ENCODE measurements at places on chromosomes 1 and 21.

GRCh38 chr1:18991585-18991984 lies 35.1 kb upstream of the IFFO2 start:
- no peak for DNase-seq

DNA sequence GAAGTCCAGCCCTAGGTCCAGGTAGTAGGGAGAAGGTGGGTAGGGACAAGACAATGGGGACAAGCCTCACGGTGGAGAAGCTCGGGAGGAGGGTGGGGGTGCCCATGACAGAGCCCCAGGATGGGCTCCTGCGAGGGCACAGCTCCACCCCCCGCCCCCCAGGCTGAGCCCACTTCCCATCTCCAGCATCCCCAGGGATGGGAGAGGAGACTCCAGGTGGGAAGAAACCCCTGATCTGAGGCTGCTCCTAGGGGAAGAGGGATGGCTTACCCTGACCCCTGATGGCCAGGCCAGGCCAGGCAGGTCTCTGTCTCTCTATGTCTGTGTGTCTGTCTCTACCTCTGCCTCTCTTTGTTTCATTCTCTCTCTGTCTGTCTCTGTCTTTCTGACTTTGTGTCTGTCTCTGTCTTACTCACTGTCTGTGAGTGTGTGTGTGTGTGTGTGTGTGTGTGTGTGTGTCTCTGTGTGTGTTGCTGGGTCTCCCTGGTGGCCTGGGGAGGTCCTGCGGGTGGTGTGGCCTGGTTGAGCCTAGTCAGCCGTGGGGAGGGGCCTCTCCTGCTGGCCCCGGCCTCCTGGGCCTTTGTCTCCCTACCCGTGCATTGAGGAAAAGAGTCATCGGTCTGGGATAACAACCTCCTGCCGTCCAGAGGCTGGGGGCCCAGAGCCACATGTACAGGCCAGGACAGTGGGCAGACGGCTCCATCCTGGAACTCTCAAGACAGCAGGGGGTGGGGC lies 45.7 kb downstream of the WNT9A start:
- no peak for DNase-seq

DNA sequence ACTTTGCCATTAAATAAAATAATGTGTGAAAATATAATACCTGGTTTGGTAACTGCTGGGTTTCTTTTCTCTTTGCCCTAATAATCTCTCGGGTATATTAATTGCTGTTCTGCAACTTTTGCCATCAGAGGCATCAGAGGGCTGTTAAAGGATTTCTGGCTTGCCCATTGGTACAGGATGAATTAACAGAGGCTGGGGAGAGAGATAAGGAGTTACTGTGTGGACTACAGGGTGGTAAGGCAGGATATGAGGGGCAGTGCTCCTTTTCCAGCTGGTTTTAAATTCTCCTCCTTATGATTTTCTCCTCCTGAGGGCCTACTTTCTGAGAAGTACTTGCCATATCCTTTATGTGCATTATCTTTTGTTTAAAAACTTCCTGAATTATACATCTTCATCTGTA lies 48.3 kb downstream of the FGGY start:
- DNase-seq: no peak

DNA sequence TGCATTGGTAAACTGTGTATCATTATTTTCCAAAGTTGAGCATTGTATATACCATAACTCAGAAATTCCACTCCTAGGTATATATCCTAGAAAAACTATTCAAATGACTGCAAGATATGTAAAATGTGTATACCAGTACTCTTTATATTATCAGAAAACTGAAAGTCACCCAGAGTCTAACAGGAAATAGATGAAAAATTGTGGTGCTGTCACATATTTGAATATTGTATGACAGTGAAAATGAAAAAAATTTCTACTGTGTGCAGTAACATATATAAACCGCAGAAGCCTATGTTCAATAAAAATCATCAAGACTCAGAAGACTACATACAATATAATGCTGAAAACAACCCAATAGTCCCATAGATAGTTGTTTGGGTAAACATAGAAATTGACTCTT lies 74.4 kb upstream of the LYPLAL1 start:
- no peak for DNase-seq

DNA sequence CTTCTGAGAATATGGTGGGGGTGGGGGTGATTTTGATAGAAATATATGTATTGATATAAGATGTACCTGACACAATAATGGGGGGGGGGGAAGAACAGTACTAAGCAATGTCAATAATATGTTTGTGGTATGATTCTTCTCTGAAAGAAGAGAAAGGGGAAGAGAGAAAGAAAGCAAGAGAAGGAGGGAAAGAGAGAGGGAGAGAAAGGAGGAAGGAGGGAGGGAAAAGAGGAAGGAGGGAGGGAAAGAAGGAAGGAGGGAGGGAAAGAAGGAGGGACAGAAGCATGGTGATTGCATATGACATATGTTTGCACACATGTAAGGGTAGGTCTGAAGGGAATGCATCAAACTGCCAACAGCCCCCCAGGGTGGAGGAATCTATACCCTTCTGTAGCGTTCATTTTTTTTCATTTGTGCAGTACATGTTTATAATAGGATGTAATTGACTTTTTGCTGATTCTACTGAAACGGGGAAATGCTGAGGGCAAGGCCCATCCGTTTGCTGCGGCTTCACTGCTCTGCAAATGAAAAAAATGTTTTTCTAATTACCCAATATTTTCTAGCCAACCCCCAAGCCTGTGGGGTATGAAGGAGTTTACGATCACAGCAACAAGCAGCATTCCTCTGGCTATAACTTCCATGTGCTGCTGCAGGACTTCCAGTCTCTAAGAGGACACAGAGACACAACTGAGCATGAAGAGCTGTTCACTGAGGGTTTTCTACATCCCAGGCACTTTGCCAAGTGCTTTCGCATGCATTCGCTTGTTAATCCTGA lies 119.3 kb upstream of the ZC3H12A start:
- no peak for DNase-seq

GRCh38 chr1:6596351-6596750 lies 6.3 kb downstream of the KLHL21 start:
- DNase-seq: no peak

DNA sequence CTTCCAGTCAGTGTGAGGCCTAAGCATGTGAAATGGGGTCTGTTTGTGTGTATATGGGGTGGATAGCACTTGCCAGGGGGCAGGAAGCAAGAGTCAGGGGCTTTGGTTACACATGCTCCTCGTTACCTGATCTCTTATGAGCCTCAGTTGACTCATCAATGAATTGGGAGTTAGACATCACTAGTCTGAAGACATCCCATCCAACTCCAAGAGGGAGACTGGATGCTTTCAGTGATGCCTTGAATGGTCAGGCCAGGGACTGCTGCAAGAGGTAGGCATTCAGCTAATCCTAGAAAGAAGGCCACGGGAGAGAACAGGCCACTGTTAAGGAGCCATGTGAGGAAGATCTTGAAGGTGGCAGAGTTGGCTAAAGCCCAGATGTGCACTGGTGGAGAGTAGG lies 6.3 kb downstream of the RAB25 start:
- DNase-seq: no peak

- DNase-seq: no peak
Measured at GRCh38 chr1:150777544-150777943, 12.0 kb upstream of the CTSS start.

GRCh38 chr1:8874230-8875201 lies 4.0 kb downstream of the ENO1 start:
- no peak for DNase-seq

DNA sequence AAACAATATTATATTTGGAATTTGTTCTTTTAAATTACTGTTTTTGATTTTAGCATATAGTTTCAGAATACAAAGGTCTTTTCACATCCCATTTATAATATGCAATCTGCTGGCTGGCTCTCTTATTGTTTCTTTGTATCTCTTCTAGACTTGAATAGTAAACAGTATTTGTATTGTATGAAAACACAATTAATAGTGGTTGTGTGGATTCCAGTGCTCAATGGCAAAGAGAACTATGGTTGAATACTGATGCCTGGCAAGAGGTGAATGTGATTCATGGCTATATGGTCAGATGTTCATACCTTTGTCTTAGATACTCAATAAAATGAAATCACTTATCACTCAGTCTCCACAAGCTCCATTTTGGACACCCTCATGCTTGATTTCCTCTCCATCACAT lies 37.2 kb downstream of the OR6Y1 start:
- no peak for DNase-seq

DNA sequence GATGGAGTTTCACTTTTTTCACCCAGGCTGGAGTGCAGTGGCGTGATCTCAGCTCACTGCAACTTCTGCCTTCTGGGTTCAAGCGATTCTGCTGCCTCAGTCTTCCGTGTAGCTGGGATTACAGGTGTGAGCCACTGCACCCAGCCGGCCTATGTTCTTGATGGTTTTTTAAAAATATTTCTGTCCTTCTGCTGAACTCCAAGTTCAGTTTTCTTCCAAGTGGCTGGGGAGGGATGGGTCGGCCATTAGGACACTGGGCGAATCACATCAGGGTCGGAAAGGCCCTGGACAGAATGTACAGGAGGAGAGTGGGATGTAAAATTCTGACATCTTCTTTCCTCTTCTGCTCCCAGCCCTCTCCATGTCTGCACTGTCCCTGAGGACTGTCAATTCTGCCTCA lies 289.6 kb downstream of the PTPRU start:
- DNase-seq: no peak

DNA sequence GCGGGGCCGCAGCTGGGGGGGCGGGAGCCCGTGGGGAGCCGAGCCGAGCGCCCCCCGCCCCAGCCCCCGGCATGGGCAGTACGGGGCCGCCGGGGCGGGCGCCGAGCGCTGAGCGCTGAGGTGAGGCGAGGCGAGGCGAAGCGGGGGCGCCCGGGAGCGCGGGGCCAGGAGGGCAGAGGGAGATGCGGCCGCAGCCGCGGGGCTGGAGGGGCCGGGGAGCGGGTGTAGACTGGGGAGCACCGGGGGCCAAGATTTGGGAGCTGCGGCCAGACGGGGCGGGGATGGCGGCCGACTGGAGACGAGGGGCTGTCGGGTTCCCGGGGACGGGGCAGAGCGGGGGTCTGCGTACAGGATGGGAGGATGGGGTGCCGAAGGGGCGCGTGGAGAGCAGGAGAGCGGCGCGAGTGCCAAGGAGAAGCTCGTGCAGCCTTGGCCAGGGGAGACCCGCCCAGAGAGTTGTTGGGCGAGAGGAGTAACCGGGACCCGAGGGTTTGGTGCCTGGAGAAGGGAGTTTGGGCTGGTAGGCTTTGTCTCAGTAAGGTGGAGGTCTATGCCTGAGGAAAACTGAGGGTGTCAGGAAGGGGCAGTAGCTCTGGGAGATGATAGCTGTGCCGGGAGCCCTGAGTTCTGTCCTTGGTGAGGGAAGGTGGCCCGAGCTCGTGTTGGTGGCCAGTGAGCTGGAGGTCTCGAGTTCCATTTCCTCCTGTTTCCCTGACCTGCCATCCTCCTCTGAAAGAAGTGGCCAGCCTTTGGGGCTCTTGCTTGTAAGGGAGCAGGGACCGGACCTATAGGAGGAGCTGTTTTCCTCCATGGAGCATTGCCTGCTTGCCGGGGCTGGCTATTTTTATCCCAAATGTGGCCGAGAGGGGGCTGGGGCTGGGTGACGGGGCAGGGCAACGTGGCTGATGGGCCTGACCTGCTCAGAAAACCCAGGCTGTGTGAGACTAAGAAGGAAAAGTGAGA lies 539 bp downstream of the ATP8B2 start:
- peak; percentile 66 for DNase-seq

DNA sequence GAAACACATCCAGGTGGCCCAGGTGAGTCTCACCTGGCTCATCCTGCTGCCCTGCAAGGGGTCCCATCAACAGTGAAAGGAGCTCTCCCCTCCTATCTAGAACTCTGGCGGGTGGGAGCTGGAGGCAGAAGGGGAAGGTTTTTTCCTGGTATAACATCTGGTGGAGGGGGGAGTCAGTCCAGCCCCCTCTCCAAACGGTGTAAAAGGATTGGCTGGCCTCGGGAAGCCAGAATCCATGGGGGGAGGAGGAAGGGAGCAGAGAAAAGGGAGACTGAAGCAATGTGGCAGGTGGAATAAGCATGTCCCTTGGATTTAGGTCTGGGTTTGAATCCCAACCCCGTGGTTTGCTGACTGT lies 1.2 kb upstream of the CAMK2N1 start:
- no peak for DNase-seq

- peak; percentile 52 for DNase-seq
Measured at GRCh38 chr1:233707880-233708815, 94.2 kb downstream of the KCNK1 start.

DNA sequence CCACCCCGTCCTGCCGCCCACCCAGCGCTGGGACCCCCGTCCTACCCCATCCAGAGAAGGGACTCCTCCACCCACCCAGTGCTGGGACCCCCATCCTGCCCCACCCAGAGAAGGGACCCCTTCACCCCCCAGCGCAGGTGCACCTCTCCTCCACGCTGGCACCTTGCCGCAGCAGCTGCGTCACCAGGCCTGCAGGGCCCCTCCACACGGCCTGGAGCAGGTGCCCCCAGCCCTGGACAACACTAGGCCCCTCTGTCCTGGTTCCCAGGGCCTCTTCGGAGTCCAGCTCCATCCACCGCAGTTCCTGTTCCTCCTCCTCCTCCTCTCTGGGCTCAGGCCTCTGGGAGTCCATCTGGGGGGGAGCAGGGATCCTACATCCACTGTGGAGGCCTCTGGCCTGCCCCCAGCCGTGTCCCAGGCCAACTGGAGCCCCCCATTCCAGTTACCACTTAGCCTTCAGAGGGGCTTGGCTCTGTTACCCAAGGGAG lies 378 bp downstream of the ANKRD65 start:
- no peak for DNase-seq

GRCh38 chr1:46724991-46725735 lies 6.2 kb upstream of the EFCAB14 start:
- DNase-seq: peak; percentile 60

GRCh38 chr1:156551869-156552268 lies 20.5 kb downstream of the IQGAP3 start:
- DNase-seq: peak; percentile 23

DNA sequence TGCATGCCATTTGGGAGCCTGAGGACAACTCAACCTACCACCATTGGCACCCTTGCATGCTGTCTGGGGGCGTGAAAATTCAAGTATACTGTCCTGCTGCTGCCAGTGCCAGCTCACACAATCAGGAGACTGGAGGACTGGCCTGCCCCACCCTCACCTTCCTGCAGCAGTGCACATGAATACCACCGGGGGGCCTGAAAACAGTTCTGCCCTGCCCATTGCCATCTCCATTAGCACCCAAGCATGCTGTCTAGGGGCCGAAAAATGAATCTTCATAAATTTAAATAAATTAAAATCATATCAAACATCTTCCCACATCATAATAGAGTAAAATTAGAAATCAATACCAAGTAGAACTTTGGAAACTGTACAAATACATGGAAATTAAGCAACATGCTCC lies 322.1 kb upstream of the TMPRSS15 start:
- DNase-seq: no peak

DNA sequence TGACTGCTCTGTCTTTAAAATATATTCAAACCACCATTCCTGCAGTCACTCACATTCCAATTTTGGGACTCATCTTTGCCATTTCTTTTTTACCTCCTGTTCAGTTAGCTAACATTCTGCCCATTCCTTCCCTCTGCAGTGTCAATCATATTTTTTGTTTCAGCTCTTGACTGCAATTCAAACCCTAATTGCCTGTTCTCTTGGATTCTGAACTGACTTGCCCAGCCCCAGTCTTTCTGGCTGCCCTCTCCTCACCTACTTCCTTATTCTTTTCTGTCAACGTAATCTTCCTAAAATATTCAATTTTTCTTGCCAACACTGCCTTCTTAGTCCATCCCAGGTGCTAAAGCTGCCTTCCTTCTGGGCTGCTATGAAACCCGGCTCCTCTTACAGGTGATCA lies 6.1 kb downstream of the PRDM2 start:
- DNase-seq: no peak

- no peak for DNase-seq
Measured at GRCh38 chr1:76136894-76137293, 62.3 kb downstream of the ST6GALNAC3 start.

Measured in pancreas (tissue), 10 donors.